ENCODE measurements at places on chromosomes 12 and 14.

GRCh38 chr14:91346838-91347173 is 70.8 kb downstream of the CCDC88C start:
- no peak for DNase-seq

- no peak for DNase-seq
Measured at GRCh38 chr12:76310110-76310509, 38.1 kb downstream of the BBS10 start.

GRCh38 chr12:130362060-130362459 is 24.4 kb downstream of the PIWIL1 start:
- DNase-seq, result no peak

- no peak for DNase-seq
Measured at GRCh38 chr14:51335961-51336723, 96.1 kb downstream of the TMX1 start.

- no peak for DNase-seq
Measured at GRCh38 chr14:62691647-62692489, 353.4 kb downstream of the KCNH5 start.

DNA sequence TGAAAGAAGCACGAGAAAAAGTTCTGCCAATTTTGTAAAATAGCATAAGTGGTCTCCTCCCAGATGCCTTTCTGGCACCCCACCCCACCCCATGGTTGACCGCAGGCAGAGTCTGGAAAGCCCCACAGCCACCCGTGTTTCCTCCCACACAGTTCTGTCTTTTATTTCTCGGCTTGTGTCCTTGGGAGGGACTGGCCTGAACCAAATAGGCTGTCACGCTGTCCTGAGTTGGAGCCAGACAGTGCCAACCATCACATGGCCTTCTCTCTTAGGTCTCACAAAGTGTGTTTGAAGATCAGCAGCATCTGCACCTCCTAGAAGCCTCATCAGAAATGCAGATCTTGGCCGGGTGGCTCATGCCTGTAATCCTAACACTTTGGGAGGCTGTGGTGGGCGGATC is 10.2 kb upstream of the LTA4H start:
- DNase-seq, result no peak

DNA sequence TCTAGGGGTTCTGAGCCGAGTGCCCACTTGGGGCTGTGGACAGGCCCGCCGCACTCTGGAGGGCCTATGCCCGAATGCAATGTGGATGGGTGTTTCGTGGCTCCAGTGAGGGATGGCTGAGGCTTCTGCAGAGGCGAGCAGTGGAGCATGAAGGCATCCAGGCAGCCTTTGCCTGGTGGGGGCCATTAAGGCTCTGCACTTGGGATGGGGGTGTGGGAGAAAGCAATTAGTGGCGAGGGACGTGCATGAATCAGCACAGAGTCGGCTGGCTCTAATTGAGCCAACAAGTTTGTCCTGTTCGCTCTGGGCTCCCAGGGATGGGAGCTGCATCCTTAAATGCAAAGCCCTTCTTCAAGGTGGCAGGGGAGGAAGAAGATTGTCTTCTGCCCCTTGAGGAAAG is 346.9 kb upstream of the FKBP4 start:
- no peak for DNase-seq

- no peak for DNase-seq
Measured at GRCh38 chr12:90100579-90100978, 391.9 kb upstream of the ATP2B1 start.

GRCh38 chr14:94115631-94116030 is 5.1 kb downstream of the IFI27 start:
- no peak for DNase-seq

GRCh38 chr14:59507063-59507751 is 22.9 kb downstream of the JKAMP start:
- DNase-seq, result peak; percentile 38

GRCh38 chr14:35402323-35403113 is 2.0 kb downstream of the NFKBIA start:
- peak; percentile 50 for DNase-seq

DNA sequence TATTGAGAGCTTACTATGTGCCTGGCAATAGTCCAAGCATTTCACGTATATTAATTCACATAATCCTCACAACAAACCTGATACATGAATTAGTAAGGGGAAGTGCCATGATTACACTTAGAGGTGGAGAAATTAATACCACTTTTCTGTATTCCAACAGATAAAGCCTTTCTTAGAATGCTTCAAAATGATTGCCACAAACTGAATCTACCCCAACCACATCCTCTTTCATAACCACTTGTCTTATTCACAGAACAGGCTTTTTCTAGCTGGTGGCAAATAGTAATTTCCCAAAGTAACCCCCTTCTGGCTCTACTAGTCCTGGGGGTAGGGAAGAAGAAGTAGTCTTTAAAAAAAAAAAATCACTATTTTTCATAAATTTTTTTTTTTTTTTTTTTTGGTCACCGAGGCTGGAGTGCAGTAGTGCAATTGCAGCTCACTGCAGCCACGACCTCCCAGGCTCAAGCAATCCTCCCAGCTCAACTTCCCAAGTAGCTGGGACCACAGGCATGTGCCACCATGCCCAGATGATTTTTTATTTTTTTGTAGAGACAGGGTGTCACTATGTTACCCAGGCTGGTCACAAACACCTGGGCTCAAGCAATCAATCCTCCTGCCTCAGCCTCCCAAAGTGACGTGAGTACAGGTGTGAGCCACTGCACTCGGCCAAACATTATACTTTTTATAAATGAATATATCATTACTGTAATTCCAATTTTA is 59.0 kb upstream of the ARID2 start:
- DNase-seq, result no peak

DNA sequence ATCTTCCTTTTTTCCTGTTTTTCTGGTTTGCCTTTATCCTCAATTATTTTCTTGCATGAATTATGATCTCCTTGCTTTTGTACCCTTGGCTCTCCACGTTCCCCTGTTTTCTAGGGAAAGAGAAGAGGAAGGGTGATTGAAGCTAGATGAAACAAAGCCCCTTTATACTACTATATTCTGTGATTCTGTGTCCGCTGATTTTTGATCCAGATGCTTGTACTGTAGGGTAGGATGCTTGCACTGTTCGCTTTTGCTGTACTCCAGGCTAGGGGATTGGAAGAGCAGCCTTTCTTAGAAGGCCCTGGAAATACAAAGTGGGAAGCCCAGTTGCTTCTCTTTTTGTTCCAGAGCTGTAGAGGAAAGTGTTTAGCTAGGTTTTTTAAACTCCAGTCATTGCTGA is 35.1 kb upstream of the KLHDC2 start:
- no peak for DNase-seq

GRCh38 chr12:80559766-80560165 is 115.7 kb downstream of the PTPRQ start:
- no peak for DNase-seq

GRCh38 chr12:12466157-12466556 is 96.5 kb downstream of the DUSP16 start:
- DNase-seq, result peak; percentile 57

DNA sequence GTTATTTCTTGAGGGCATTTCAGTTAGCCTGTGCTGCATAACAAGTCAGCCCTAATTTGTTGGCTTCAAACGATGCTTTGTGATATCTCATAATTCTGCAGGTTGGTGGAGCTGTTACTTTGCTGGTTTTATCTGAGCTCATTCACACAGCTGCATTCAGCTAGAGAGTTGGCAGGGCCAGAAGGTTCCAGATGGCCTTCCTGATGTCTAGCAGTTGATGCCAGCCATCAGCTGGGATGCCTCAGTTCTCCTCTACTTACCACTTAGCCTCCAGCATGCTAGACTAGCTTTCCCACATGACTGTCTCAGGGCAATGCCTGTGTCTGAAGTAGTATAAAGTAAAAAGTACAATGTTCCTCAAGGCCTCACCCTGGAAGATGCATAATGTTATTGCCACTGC is 130.6 kb downstream of the SLC35F4 start:
- no peak for DNase-seq

GRCh38 chr12:46403719-46404070 is 31.1 kb upstream of the SLC38A2 start:
- no peak for DNase-seq

DNA sequence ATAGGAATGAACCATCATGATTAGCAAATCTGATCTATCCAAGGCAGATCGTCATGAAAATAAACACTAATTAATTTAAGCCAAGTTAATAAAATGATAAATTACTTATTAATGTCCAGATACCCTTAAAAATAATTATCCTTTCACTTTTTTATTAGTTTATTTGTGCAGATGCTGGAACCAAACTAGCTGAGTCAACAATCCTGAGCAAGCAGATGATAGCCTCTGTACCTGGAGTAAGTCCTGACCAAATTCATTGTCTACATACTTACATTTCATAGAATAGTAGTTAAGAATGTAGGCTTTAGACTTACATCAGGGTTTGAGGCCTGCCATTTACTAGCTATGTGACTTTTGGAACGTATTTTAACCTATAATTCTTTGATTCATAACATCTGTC is 105.8 kb downstream of the PRIMA1 start:
- no peak for DNase-seq

DNA sequence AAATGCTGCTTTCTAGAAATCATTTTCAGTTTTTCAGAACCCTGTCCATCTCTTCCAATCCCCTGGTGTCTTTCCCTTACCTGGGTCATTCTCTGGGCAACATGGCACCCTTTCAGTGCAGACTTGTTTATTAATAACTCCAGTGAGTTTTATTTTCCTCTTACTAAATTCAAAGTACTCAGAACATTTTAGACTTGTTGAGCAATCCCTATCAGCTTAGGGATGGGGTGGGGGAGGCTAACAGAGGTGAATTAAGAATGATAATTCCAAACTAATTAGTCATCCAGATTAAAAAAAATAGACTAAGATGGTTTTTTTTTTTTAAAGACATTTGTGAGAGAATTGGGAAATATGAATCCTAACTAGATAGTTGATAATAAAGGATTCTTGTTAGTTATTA is 10.7 kb downstream of the GPRC5A start:
- DNase-seq, result no peak

All from activated naive CD4-positive, alpha-beta T cell treated with Interleukin-2 at 50 U/mL for 16 hours (primary cell).